Endothelial cell of umbilical vein (primary cell): ENCODE measurements at places on chromosomes 3 and 15. TPM values are rescaled to one million over a fixed set of nuclear protein-coding genes. Genes with fewer than 3 reads are reported as not detected.
A peak's percentile ranks its signal among the peaks of the same experiment; 100 is the strongest.

DNA sequence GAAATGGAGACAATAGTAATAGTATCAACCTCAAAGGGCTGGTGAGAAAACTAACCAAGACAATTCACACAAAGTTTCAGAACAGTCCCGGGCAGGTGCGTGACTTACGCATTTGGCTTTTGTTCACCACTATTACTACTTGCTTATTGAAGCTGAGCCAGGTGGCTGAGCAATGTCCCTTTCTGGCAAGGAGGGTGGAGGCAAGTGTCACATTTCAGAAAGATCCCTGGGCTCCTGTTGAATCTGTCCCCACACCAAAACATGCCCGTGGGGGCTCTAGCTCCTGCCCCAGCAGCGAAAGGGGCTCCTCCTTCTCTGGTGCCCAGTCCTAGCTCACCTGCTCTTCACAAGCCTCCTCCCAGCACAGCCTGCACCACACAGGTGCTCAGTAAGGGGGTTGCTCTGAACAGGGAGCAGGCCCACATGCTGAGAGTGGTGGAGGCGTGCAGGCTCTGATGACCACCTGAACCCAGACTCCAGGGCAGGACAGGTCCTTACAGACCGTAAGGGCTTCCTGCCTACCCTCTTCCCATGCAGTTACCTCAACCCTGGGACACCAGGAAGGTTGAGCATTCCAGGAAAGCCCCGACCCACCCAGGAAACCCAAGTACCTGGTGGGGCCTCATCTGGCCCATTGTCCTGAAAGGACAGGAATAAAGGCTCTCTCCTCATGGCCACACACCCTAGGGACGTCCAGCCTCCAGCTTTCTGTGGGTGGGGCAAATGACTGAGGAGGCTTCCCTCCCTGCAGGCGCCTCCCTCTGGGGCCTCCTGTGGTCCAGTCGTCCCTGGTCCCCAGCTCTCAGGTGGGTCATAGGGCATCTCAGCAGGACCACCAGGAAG lies 32.6 kb downstream of the SEMA7A start:
- peaks cover 6% of the 10 kb centered on the region for H3K4me1 ChIP-seq
- DNase-seq = no peak
- H3K27ac ChIP-seq = no peak overlapping the region
- no peak overlapping the region for H3K4me3 ChIP-seq
- H3K27me3 ChIP-seq = peaks cover 9% of the 10 kb centered on the region
- H3K36me3 ChIP-seq = no peaks in the 10 kb centered on the region

DNA sequence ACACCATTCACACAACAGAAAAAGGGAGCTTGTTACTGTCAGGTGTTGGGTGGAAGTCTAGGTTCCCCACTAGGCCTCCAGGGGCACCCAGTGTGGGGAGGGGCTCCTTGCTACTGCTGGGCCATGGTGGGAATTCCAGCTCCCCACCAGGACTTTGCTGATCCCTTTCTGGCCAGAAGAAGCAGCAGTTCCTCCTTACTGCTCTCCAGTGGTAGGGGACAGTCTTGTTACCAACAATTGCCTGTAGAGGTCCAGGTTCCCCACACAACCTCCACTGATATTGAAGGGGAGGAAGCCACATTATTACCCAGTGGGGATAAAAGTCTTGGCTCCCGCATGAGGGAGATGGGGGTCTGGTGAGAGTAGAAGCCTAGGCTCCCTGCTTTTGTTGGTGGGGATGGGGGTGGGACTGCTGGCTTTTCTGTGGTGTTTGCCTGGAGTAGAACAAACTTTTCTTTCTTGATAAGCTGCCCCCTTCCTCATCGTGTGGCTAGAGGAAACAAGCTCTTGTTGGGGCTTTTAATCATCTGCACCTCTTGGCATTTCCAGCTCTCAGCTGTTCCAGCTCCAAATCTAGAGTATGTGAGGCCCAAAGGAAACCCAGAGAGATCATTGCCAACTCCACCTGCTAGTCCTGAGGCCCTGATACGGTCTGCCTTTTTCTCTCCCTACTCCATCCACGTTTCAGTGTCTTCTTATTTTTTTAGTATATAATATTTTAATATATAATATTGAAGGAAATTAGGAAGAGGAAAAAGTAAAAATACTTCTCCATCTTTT lies 824.2 kb downstream of the AGBL1 start:
- DNase-seq = no peak
- no peaks in the 10 kb centered on the region for H3K36me3 ChIP-seq
- H3K4me3 ChIP-seq = no peak overlapping the region

DNA sequence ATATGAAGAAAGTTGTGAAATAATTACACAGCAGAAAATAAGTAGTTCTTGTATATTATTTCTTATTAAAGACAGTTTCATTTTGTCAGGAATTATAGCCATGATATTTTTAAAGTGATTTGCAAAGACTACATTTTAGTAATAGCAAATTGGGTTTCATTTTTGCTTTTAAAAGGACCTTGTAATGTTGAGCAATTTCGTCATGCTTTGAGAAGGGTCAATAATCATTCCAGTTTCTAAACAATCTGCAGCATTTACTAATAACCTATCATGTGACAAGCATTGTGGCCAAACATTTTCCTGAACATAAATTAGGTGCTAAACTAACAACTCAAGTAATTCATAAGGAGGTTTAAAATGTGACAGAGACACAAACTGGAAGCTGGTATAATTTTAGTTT lies 214.4 kb upstream of the CBLB start:
- DNase-seq = no peak
- no peak overlapping the region for H3K4me3 ChIP-seq
- no peak overlapping the region for H3K27ac ChIP-seq

- no peaks in the 10 kb centered on the region for H3K4me1 ChIP-seq
- H3K27me3 ChIP-seq = no peaks in the 10 kb centered on the region
- DNase-seq = no peak
- H3K36me3 ChIP-seq = no peaks in the 10 kb centered on the region
These were observed 435.4 kb upstream of the GOLIM4 start for GRCh38 chr3:168531116-168531515.

PCOLCE2 gene
- not detected in 2 replicates for total RNA-seq

PRR20G gene
- total RNA-seq = not detected in 2 replicates

- peak; percentile 58 for DNase-seq
- no peaks in the 10 kb centered on the region for H3K4me1 ChIP-seq
- no peak overlapping the region for H3K4me3 ChIP-seq
- H3K27me3 ChIP-seq = no peaks in the 10 kb centered on the region
- no peaks in the 10 kb centered on the region for H3K36me3 ChIP-seq
- H3K27ac ChIP-seq = no peak overlapping the region
These were observed 91.1 kb upstream of the RNF7 start for GRCh38 chr3:141646760-141647561.

DNA sequence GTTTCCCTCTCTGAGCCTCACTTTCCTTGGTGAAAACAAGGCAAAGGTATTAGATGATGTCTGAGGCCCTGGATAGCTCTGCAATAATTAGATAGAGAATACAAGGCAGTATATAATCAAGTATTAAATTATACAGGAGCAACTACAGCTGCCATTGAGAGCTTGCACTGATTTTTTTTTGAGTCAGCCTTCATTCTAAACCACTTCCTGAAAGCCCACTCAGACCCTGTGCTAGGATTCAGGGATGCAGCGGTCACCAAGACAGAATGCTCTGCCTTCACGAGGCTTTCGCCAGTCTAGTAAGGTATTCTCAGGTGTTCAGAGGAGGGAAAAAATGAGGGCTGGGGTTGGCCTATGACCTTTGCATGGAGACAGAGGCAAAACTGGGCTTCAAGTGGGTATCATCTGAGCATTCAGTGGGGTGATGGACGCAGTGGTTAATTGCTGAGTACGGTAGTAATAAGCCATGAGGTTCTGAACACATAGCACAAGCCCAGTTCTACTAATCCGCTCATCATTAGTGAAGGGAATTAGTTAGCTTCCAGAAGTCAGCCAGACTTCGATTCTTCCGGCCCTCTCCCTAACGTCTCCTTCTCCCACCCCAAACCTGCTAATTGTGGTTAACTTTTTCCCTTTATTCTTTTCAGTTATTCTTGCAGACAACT lies 3.6 kb downstream of the VGLL4 start:
- peaks cover 65% of the 10 kb centered on the region for H3K4me1 ChIP-seq
- DNase-seq = peak; percentile 29
- H3K27me3 ChIP-seq = no peaks in the 10 kb centered on the region
- peak overlapping the region; percentile 21 for H3K4me3 ChIP-seq
- H3K27ac ChIP-seq = peak overlapping the region; percentile 92
- no peaks in the 10 kb centered on the region for H3K36me3 ChIP-seq

LARP6 gene
- total RNA-seq = 16.9 and 25.2 TPM in 2 replicates

- peak overlapping the region; percentile 8 for H3K27ac ChIP-seq
- H3K4me1 ChIP-seq = no peaks in the 10 kb centered on the region
- H3K4me3 ChIP-seq = no peak overlapping the region
- no peaks in the 10 kb centered on the region for H3K36me3 ChIP-seq
- DNase-seq = peak; percentile 41
These were observed 27.0 kb upstream of the CAPN3 start for GRCh38 chr15:42332331-42332730.

DNA sequence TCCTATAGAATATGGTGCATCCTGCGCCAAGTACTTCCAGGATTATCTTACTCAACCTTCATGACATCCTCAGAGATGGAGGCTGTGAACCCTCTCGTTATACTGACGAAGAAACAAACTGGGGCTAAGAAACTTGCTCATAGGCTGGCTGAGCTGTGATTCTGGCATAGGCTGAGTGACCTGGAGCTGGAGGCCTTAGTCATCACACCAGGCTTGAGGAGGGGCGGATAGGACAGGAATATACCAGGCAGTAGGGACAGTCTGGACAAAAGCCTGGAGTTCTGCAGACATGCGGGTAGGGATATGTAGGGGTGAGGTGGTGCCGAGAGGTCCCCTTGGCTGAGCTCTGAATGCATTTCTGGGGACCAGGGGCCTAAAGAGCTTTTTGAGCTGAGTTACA lies 18.1 kb downstream of the HEMK1 start:
- H3K27me3 ChIP-seq = no peaks in the 10 kb centered on the region
- no peaks in the 10 kb centered on the region for H3K36me3 ChIP-seq
- no peak for DNase-seq
- H3K4me1 ChIP-seq = no peaks in the 10 kb centered on the region

DNA sequence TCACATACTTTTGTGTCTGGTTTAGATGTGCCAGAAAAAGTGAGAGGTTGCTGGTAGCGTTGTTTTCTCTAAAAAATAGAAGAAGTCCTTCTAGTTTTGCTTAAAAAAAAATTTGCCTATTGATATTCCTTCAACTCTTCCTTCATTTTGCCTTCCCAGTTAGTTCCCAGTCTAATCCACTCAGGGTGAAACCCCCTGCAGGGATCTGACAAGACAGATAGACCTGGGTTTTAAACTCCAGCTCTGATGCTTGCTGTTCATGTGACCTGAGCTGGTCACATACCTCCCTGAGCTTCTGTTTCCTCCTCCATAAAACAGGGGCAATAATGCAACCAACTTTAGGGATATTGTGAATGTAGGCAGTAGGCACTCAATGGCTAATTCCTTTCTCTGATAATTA lies 18.6 kb upstream of the KCTD6 start:
- no peaks in the 10 kb centered on the region for H3K27me3 ChIP-seq
- DNase-seq = no peak
- no peak overlapping the region for H3K27ac ChIP-seq
- H3K4me3 ChIP-seq = no peak overlapping the region
- no peaks in the 10 kb centered on the region for H3K36me3 ChIP-seq
- H3K4me1 ChIP-seq = peaks cover 3% of the 10 kb centered on the region

DNA sequence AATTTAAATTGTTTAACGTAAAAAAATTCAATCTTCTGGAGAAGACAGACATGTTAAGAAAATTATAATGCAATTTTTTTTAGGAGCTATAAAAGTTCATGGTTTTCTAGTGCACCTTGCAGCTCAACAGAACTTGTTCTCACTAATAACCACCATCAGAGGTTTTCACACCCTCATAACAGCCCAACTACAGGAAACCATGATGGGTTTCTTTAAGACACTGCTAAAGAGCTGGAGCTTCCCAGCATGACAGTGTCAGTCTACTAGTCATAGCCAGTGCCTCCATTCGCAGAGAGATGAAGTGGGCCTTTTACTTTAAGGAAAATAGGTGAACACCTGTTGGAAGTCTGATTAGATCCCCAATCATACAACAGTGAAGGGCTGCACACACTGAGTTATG lies 224.1 kb upstream of the TRIM42 start:
- H3K4me1 ChIP-seq = no peaks in the 10 kb centered on the region
- no peak overlapping the region for H3K4me3 ChIP-seq
- no peaks in the 10 kb centered on the region for H3K36me3 ChIP-seq
- H3K27ac ChIP-seq = no peak overlapping the region
- no peaks in the 10 kb centered on the region for H3K27me3 ChIP-seq

- DNase-seq = no peak
- no peak overlapping the region for H3K27ac ChIP-seq
- no peaks in the 10 kb centered on the region for H3K36me3 ChIP-seq
- H3K27me3 ChIP-seq = peaks cover 2% of the 10 kb centered on the region
These were observed 43.0 kb upstream of the IDH2 start for GRCh38 chr15:90145259-90145658.

PARP15 gene
- total RNA-seq = 0.99 and 1.4 TPM in 2 replicates

DNA sequence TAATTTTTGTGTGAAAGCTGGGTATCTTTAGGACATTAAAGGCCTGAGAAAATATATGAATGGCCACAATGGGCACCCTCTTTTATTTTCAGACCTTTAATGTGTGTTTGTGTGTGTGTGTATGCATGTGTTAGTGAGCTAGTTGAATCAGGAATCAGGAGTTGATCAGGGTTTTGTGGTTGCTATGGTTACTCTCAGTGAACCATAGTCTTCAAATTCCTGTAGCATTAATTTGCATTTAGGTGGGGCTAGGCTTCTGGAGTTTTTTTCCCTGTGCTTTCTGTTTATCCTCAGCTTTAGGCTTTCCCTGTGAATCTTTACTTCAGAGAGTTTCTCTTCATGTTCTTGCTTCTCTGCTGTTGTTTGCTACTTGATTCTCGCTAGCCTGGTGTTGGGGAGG lies 122.0 kb upstream of the ONECUT1 start:
- no peak overlapping the region for H3K27ac ChIP-seq
- no peaks in the 10 kb centered on the region for H3K4me1 ChIP-seq
- no peak for DNase-seq
- no peak overlapping the region for H3K4me3 ChIP-seq
- H3K27me3 ChIP-seq = no peaks in the 10 kb centered on the region
